GM23248 (cell line): ENCODE measurements at places on chromosomes 3 and 15. TPM values are rescaled to one million over a fixed set of nuclear protein-coding genes. Genes with fewer than 3 reads are reported as not detected.

- H3K27ac ChIP-seq, result no peak overlapping the region
- no peaks in the 10 kb centered on the region for H3K36me3 ChIP-seq
- DNase-seq, result no peak
- no peaks in the 10 kb centered on the region for H3K27me3 ChIP-seq
Measured at GRCh38 chr15:36008719-36009118, 462.8 kb upstream of the DPH6 start.

GRCh38 chr3:100124201-100124761, 10.0 kb upstream of the FILIP1L start:
- no peaks in the 10 kb centered on the region for H3K27me3 ChIP-seq
- no peak for DNase-seq
- no peak overlapping the region for H3K27ac ChIP-seq
- no peaks in the 10 kb centered on the region for H3K4me1 ChIP-seq

GRCh38 chr15:39776068-39776467, 6.6 kb downstream of the FSIP1 start:
- no peaks in the 10 kb centered on the region for H3K27me3 ChIP-seq
- no peak overlapping the region for H3K4me3 ChIP-seq
- H3K36me3 ChIP-seq, result no peaks in the 10 kb centered on the region

The DAZL gene
- not detected in 2 replicates for polyA plus RNA-seq

DNA sequence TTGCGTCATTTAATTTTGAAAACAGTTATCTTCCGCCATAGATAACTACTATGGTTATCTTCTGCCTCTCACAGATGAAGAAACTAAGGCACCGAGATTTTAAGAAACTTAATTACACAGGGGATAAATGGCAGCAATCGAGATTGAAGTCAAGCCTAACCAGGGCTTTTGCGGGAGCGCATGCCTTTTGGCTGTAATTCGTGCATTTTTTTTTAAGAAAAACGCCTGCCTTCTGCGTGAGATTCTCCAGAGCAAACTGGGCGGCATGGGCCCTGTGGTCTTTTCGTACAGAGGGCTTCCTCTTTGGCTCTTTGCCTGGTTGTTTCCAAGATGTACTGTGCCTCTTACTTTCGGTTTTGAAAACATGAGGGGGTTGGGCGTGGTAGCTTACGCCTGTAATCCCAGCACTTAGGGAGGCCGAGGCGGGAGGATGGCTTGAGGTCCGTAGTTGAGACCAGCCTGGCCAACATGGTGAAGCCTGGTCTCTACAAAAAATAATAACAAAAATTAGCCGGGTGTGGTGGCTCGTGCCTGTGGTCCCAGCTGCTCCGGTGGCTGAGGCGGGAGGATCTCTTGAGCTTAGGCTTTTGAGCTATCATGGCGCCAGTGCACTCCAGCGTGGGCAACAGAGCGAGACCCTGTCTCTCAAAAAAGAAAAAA, 1.2 kb downstream of the B2M start:
- peak overlapping the region; percentile 92 for H3K4me3 ChIP-seq
- H3K27ac ChIP-seq, result peak overlapping the region; percentile 96
- DNase-seq, result peak; percentile 94

GRCh38 chr3:125179884-125180240, 32.7 kb downstream of the SLC12A8 start:
- no peaks in the 10 kb centered on the region for H3K27me3 ChIP-seq
- no peak for DNase-seq
- no peaks in the 10 kb centered on the region for H3K4me1 ChIP-seq
- no peak overlapping the region for H3K4me3 ChIP-seq
- no peaks in the 10 kb centered on the region for H3K36me3 ChIP-seq

The NEO1 gene
- polyA plus RNA-seq, result 4.5 and 5.0 TPM in 2 replicates

GRCh38 chr3:29693863-29694262, 413.0 kb downstream of the RBMS3 start:
- peak overlapping the region; percentile 36 for H3K4me3 ChIP-seq
- no peaks in the 10 kb centered on the region for H3K27me3 ChIP-seq
- DNase-seq, result peak; percentile 79
- no peaks in the 10 kb centered on the region; the same call in 1 of the 2 replicates for H3K36me3 ChIP-seq
- H3K4me1 ChIP-seq, result peaks cover 77% of the 10 kb centered on the region

- no peak for DNase-seq
- no peak overlapping the region for H3K4me3 ChIP-seq
- H3K27me3 ChIP-seq, result no peaks in the 10 kb centered on the region
- no peaks in the 10 kb centered on the region for H3K36me3 ChIP-seq
- H3K4me1 ChIP-seq, result peaks cover 15% of the 10 kb centered on the region
Measured at GRCh38 chr3:41320953-41321641, 121.8 kb downstream of the CTNNB1 start.

DNA sequence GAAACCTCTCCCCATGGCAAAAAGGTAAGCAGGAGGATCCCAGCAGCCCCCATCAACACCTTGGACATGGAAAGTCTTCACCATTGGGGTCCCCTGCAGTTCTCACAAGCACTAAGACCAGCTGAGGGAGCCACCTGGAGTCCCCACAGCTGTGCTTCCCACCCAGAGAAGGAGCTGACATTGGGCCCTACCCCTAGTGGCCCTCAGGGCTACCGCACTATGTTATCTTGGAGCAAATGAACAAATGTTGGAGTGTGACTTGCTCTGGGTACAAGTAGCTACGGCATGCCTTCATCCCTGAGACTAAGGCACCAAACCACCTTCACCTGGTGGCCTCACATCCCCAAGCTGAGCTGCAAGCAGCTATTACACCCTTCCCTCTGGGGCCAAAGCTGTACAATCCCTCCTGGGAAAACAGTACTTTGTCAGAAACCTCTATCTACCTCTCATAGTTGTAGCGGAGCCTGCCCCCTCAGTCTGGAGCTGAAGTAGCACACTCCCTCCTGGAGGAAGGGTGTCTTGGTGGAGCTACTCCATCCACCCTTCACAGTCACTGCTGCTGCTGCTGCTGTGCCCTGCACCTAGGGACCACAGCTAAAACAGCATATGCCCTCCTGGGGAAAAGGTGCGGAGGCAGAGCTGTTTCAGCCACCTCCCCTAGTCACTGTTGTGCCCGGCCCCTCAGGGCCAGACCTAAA, 42.7 kb downstream of the SERP1 start:
- H3K27ac ChIP-seq, result no peak overlapping the region
- DNase-seq, result no peak
- H3K27me3 ChIP-seq, result no peaks in the 10 kb centered on the region
- H3K4me3 ChIP-seq, result no peak overlapping the region

The NPAP1 gene
- not detected in 2 replicates for polyA plus RNA-seq

The RTP1 gene
- not detected in 2 replicates for polyA plus RNA-seq

- no peak overlapping the region for H3K4me3 ChIP-seq
- no peak for DNase-seq
- no peaks in the 10 kb centered on the region for H3K27me3 ChIP-seq
- H3K36me3 ChIP-seq, result no peaks in the 10 kb centered on the region
- H3K27ac ChIP-seq, result no peak overlapping the region
- peaks cover 36% of the 10 kb centered on the region for H3K4me1 ChIP-seq
Measured at GRCh38 chr3:151900460-151900859, 27.0 kb downstream of the SUCNR1 start.

- H3K27me3 ChIP-seq, result no peaks in the 10 kb centered on the region
- DNase-seq, result peak; percentile 70
- peak overlapping the region; percentile 96 for H3K27ac ChIP-seq
- peak overlapping the region; percentile 98 for H3K4me3 ChIP-seq
- no peaks in the 10 kb centered on the region for H3K36me3 ChIP-seq
Measured at GRCh38 chr3:31533169-31534064, 692 bp downstream of the STT3B start.

- H3K27ac ChIP-seq, result no peak overlapping the region
- H3K27me3 ChIP-seq, result peaks cover 18% of the 10 kb centered on the region
- H3K4me1 ChIP-seq, result no peaks in the 10 kb centered on the region
- H3K36me3 ChIP-seq, result no peaks in the 10 kb centered on the region
Measured at GRCh38 chr3:186976837-186977750, 46.8 kb downstream of the ST6GAL1 start.

DNA sequence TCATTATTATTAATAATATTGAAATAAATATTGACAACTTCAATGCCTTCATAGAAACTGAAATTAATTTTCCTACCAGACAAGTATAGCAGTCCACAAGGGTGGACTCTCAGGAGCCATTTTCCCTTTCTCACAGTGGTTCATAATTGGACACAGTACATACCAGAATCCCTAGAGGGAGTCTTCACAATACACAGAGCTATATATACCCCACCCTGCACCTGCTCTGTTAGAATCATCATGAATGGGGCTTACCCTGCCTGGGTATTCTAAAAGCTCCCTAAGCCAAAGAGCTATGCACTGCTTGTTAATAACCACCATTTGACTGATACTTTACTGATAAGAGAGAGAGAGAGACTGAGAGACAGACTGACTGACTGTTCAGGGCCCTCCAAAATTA, 134.9 kb downstream of the FEZF2 start:
- H3K36me3 ChIP-seq, result no peaks in the 10 kb centered on the region
- H3K27me3 ChIP-seq, result no peaks in the 10 kb centered on the region
- no peaks in the 10 kb centered on the region for H3K4me1 ChIP-seq
- H3K4me3 ChIP-seq, result no peak overlapping the region
- H3K27ac ChIP-seq, result no peak overlapping the region
- no peak for DNase-seq

DNA sequence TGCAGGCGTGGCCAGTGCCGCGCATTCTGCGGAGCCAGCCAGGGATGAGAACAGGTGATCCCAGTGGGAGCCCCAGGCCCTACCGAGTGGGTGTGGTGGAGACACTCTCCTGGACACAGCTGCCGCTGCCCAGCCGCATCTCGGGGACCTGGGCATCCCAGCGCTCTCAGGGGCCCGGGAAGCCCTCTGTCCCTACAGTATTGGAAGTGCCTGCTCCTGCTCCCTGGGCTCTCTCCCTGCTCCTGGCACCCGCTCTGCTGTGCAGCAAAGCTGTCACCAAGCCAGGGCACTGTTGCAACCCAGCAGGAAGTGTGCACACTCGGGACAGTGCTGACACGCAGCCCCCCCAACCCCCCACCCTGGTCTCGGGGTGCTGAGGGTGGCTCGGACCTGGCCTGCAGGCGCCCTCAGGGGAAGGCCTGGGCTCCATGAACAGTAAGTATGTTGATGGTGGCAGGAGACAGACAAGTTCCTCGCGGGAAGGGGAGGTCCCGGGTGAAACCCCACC, 1177.4 kb upstream of the GBE1 start:
- DNase-seq, result no peak
- no peaks in the 10 kb centered on the region for H3K27me3 ChIP-seq
- no peak overlapping the region for H3K27ac ChIP-seq
- H3K4me1 ChIP-seq, result no peaks in the 10 kb centered on the region
- no peaks in the 10 kb centered on the region for H3K36me3 ChIP-seq

DNA sequence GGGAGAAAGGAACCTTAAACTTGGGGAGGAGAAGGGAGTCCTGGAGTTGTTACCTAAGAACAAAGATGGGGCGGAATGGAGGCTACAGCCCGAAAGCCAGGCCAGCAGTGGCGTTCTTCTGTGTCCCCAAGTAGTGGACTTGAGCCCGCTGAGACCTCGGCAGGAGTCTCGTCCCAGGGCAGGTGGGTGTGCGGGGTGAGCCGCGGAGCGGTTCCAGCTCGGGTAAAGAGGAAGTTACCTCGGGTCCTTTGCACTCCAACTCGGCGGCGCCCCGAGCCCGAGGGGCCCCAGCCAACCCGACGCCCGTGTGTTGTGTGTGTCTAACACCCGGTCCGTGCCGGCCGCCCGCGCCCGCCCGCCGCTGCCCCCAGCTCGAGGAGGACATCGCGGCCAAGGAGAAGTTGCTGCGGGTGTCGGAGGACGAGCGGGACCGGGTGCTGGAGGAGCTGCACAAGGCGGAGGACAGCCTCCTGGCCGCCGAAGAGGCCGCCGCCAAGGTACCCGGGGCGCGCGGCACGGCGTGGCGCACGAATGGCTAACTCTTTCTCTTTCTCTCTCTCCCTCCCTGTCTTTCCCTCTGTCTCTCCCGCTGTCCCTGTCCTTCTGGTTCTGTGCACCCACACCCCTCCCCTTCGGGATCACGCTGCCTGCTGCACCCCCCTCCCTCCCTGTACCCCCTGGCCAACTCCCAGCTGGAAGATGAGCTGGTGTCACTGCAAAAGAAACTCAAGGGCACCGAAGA, 959 bp downstream of the TPM1 start:
- H3K36me3 ChIP-seq, result peaks cover 40% of the 10 kb centered on the region
- peak; percentile 50 for DNase-seq
- no peaks in the 10 kb centered on the region for H3K27me3 ChIP-seq
- peak overlapping the region; percentile 71 for H3K27ac ChIP-seq
- H3K4me3 ChIP-seq, result peak overlapping the region; percentile 99

- no peaks in the 10 kb centered on the region for H3K4me1 ChIP-seq
- no peak overlapping the region for H3K4me3 ChIP-seq
- no peak overlapping the region for H3K27ac ChIP-seq
- H3K36me3 ChIP-seq, result no peaks in the 10 kb centered on the region
- no peak for DNase-seq
Measured at GRCh38 chr15:72887376-72887775, 103.8 kb upstream of the ADPGK start.

- H3K27ac ChIP-seq, result no peak overlapping the region
- no peak overlapping the region for H3K4me3 ChIP-seq
- H3K4me1 ChIP-seq, result peaks cover 11% of the 10 kb centered on the region
- H3K36me3 ChIP-seq, result no peaks in the 10 kb centered on the region; the same call in 1 of the 2 replicates
- no peaks in the 10 kb centered on the region for H3K27me3 ChIP-seq
Measured at GRCh38 chr3:126990024-126990700, 7.2 kb downstream of the PLXNA1 start.

The SLC51B gene
- not detected in 2 replicates for polyA plus RNA-seq

GRCh38 chr3:183959214-183959613, 58.5 kb downstream of the ABCC5 start:
- no peaks in the 10 kb centered on the region for H3K27me3 ChIP-seq
- DNase-seq, result no peak
- no peak overlapping the region for H3K4me3 ChIP-seq
- no peaks in the 10 kb centered on the region for H3K4me1 ChIP-seq
- no peaks in the 10 kb centered on the region; the same call in 1 of the 2 replicates for H3K36me3 ChIP-seq

GRCh38 chr3:136250903-136251460, 842 bp downstream of the PCCB start:
- peaks cover 4% of the 10 kb centered on the region for H3K4me1 ChIP-seq
- no peaks in the 10 kb centered on the region for H3K36me3 ChIP-seq
- peak overlapping the region; percentile 75 for H3K27ac ChIP-seq
- peak; percentile 75 for DNase-seq

- H3K36me3 ChIP-seq, result no peaks in the 10 kb centered on the region
- no peak for DNase-seq
- no peak overlapping the region for H3K27ac ChIP-seq
- H3K4me3 ChIP-seq, result no peak overlapping the region
Measured at GRCh38 chr15:44177139-44177538, 17.9 kb downstream of the FRMD5 start.

The CAMKV gene
- polyA plus RNA-seq, result 0.09 and 0.19 TPM in 2 replicates

The PEX5L gene
- 0.03 TPM in 1 of 2 replicates, not detected in the other for polyA plus RNA-seq

DNA sequence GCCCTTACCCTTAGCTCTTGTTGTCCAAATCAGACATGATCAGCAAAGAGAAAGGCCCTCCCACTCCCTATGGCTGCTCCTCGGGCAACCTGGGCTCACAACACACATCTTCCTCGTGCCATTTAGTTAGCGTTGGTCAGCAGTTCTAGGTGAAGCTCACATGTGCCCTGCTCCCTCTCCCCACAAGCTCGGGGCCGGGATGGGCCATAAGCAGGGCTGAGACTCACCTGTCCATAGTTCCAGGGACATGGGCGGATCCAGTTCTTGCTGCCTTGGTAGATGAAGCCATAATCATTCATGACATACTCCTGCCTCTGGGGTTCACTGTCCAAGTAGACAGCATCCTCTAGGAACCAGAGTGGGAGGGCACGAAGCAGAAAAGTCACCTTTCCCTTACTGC, 10.4 kb downstream of the TGM5 start:
- no peaks in the 10 kb centered on the region for H3K36me3 ChIP-seq
- H3K27me3 ChIP-seq, result peaks cover 51% of the 10 kb centered on the region
- H3K4me1 ChIP-seq, result no peaks in the 10 kb centered on the region
- no peak overlapping the region for H3K4me3 ChIP-seq
- DNase-seq, result no peak

GRCh38 chr15:89998141-89998661, 2.9 kb upstream of the ZNF710 start:
- no peaks in the 10 kb centered on the region for H3K27me3 ChIP-seq
- peaks cover 24% of the 10 kb centered on the region for H3K4me1 ChIP-seq
- no peak overlapping the region for H3K27ac ChIP-seq
